Renal cortex interstitium (tissue), 15 donors: ENCODE measurements at places on chromosomes 4 and X.
A peak's percentile ranks its signal among the peaks of the same experiment; 100 is the strongest.

GRCh38 chr4:3062471-3062870 lies 11.9 kb downstream of the HTT-AS start:
- DNase-seq, result no peak

- DNase-seq, result no peak
Observed at GRCh38 chr4:11153171-11153750, 275.4 kb downstream of the HS3ST1 start.

DNA sequence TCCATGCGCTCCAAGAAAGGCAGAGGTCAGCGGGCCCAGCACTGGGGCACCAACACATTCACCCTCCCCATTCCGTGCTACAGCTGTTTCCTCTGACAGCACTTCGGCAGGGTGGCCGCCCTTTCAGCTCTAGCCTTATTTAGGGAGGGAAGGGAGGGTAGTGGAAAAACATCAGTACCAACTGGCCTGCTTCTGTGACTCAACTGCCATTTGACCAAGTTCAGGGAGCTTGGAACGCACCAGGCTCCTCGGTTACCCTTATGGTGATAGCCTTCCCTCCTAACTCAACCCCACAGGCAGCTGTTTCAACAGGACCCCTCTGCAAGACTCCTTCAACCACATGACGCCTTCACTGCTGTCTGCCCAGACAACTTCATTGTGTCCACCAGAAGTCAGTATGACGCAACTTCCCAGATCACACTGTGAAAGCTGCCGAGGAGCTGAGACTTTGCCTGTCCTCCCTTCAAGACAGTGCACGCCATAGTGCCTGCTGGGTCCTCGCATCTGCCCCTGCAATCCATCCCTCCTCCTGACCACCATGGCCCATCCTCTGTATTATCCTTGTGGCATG lies 132.2 kb downstream of the AFAP1 start:
- no peak for DNase-seq

DNA sequence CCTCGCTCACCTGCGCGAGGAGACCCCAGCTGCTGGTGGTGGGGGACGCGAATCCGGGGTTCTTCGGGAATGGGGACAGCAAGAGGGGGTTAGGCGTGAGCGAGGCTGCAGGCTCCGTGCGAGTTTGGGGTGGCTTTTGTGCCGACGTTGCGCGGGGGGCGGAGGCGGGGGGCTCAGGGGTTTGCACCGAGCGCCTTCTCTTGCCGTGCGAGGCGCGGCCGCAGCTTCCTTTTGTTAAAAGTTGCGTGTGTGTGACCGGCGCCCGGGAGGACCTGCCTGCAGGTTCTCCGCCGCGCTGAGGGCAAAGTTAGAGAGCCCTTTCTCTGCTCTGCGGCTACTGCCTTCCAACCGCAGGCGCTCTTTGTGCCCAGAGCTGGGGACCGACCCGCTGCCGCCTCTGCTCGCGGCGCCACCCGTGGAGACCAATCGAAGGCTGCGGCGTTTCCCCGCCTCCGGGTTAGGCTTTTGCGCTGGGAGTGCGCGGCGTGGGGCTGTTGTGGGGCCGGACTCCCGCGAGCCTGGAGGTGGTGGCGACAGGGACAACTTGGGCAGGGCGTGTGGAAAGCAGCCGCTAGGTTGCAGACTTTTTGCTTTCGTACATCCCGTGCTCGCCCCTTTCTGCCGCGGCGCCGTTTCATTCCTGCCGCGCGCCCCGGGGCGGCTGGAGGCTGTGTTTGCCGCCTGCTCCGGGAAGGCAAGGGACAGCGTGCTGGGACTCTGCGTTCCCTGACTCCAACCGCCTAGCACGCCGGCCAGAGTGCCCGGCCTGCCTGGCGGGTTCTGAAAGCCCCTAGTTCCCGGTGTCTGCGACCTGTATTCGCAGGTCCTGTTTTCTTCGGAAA lies 716 bp downstream of the KIT start:
- DNase-seq, result no peak

- DNase-seq, result no peak
Observed at GRCh38 chr4:55122235-55122634, 3.2 kb downstream of the KDR start.

DNA sequence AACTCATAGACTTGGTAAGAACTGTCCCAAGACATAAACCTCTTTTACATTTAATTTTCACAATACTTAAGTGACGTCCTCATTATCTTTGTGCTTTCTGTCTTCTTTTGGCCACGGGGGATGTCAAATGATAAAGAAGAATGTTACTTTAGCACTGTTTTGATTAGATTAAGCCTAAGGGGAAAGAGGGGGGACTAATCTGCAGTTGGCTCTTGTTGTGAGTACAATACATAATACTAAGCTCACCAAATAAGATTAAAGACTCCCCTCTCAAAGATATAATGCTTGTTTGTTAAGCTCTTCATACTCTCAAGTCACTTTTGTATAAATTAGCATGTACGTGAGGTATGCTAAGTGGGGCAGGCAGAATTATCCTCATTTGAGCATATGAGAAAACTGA lies 36.5 kb downstream of the OCRL start:
- DNase-seq, result no peak

DNA sequence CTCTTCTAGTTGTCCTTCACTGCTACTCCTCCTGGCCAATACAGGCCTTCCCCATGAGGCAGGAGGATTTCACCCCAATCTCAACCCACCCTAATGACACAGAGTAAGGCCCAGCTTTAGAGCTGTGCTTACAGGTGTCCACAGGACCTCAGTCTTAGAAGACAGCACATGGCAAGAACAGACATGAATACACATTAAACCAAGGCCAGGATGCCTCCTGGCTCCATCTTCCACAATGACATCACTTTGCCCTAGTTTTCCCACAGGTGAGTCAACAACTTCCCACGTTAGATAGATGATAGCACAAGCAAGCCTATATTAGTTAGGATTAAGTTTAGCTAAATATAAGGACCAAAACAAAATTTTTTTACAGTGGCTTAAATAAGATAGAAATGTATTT lies 63.8 kb upstream of the NOCT start:
- DNase-seq, result no peak

- DNase-seq, result no peak
Observed at GRCh38 chr4:73539386-73539785, 57.8 kb downstream of the AFM start.

GRCh38 chr4:85078016-85078415 lies 111.5 kb upstream of the WDFY3 start:
- no peak for DNase-seq

- peak; percentile 23 for DNase-seq
Observed at GRCh38 chrX:74924449-74925224, 615 bp downstream of the NEXMIF start.

GRCh38 chr4:58063404-58064160 lies 953.4 kb upstream of the IGFBP7 start:
- DNase-seq, result no peak
